ENCODE measurements at places on chromosomes 3 and 15.

- DNase-seq, result no peak
These were observed 311.6 kb upstream of the RASGRP1 start for GRCh38 chr15:38876211-38876610.

DNA sequence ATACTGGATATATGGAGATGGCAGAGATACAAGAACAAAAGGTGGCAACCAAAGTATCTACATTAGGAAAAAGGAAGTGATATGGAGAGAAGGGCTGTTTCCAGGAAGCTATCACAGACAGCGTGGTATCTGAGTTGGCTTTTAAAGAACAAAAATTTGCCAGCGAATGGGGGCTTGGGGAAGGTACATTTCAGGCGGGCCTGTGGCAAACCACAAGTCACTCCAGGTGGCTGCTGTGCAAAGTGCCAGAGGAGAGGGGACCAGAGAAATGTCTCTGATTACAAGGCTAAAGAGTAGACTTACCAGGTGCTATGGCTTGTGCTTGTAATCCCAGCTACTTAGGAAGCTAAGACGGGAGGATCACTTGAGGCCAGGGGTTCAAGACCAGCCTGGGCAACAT is 91.1 kb downstream of the MSL2 start:
- no peak for DNase-seq

DNA sequence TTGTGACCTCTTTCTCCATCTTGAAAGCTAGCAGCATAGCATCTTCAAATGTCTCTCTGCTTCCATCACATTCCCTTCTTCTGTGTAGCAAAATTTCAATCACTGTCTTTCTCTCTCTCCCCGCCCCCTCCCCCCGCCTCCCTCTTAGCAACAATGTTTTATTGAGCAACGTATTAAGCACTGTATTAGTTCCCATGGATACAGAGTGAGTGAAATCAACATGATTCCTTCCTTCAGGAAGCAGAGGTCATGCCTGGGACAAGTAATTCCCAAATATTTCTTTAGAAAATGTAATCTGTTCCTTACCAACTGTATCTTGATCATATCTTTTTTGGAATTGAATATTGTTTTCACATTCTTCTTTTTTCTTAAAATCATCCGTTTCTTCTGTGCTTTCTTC is 373.7 kb upstream of the NECTIN3 start:
- no peak for DNase-seq

- no peak for DNase-seq
These were observed 57.1 kb upstream of the CMTM8 start for GRCh38 chr3:32181365-32181764.

- DNase-seq, result no peak
These were observed 53.5 kb downstream of the STRIT1 start for GRCh38 chr3:155239960-155240359.

DNA sequence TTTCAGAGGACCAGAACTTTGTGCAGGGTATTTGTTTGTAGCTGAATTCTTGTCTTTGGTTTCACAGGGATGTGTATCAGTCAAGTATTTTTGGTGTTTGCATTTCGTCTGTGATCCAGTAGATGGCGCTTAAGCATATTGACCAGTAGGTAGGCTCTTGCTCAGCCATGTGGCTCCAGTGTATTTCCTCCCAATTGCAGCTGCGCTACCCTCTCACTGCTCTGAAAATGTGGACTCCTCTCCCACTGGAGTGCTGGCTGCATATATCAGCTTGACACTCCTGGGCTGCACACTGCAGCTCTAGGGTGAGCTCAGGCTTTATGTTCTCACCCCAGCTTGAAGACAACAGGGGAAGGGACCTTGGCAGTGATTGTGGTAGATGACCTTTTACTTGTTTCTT is 1264.3 kb upstream of the ALCAM start:
- no peak for DNase-seq

Measured in breast epithelium (tissue), 4 donors.